ENCODE measurements at places on chromosomes 6 and 20.

- no peak for DNase-seq
Observed at GRCh38 chr6:21496196-21496595, 97.4 kb upstream of the SOX4 start.

- DNase-seq: peak; percentile 81
Observed at GRCh38 chr6:18115356-18115755, 7.1 kb downstream of the NHLRC1 start.

DNA sequence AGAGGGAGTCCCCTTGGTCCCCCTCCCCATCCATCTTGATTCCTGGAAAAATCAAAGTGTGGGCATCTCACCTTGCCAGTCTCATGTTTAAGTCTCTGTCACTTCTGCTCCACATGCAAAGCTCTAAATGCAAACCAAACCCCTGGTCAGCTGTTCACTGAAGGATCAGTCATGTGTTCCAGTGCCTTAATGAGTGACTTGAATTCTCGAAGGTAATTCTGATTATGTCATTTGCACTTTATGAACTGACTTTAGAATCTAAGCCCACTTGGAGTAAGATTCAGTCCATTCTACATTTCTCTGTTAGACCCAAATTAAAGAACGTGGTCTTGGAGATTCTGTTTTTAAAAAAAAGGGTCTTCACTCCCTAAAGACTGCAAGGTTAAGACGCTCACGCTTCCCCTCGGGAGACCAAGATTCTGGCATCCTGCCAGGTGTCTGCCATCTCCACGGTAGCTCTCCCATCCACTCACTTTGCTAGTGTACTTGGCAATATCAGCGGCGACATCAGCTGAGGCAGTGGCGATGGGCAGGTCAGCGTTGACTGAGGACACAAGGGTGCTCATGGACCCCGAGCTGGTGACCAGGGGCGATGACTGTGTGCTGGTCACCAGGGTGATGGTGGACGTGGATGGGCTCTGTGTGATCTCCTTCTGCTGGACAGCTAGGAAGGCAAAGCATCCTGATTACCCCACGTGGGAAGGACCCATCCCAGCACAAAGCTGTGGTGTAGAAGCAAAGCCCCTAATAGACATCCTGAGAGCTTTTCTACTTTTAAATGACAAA lies 120.5 kb downstream of the ZMYND8 start:
- DNase-seq: no peak

- no peak for DNase-seq
Observed at GRCh38 chr6:43020847-43021246, 576 bp upstream of the RRP36 start.

- DNase-seq: peak; percentile 58
Observed at GRCh38 chr20:62136283-62137091, 6.7 kb downstream of the PSMA7 start.

DNA sequence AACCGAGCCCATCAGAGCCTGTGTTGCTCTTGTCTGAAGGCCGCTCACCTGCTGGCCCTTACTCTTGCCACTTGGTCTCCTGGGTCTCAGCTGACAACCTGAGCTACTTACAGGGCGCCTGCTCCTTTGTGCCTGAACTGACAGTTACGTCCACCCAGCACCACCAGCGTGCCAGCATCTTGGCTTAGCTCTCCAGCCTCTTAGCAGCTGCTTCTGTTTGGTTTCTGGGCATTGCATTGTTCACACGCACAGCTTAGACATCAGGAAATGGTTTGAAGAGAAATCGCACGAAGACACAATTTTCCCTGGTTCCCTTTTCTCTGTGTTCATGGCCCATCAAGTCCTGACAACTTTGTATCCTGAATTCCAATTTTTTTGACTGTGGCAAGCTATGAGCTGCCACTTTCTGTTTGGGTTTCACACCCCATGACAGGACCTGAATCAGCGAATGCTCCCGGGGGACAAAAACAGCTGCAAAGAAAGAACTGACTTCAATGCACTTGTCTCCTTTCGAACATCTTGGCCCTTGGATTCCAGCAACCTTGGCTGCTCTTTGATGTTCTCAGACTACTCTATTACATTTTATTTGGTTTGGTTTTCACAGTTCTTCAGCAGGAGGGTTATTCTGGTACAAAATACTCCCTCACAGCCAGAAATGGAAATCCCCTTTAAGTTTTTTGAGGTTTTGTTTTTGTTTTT lies 45.2 kb upstream of the LY86 start:
- no peak for DNase-seq

Measured in activated CD4-positive, alpha-beta T cell treated with anti-CD3 and anti-CD28 coated beads, Interleukin-2, amount 50 U/mL, for 16 hours (primary cell).